CD4-positive, alpha-beta T cell treated with Interleukin-12 subunit alpha and Interleukin-12 subunit beta, for 1 hour (primary cell): ENCODE measurements at places on chromosomes 13 and 19.
A peak's percentile ranks its signal among the peaks of the same experiment; 100 is the strongest.

DNA sequence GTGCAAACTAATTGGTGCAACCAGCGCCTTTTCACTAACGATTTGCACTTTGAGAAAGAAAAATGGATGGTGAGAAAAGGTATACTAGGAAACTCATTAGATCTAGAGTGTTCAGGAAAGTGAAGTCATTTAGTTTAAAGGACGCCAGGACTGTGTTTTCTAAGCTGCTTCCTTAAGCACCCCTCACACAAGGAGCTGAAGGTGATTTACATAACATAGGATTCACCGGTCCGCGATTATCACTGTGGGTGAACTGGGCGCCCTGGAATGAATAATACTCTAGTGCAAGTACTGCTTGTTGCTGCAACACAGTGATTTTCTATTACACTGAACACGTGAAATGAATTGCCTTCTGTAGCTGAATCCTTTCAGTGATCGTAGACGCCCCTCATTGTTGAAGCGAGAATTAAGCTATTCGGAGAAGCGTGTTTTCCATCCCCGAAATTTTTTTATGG is 2.6 kb upstream of the MAB21L1 start:
- DNase-seq = no peak

- DNase-seq = no peak
Measured at GRCh38 chr13:29324601-29325000, 270.9 kb downstream of the SLC7A1 start.

- no peak for DNase-seq
Measured at GRCh38 chr19:51227326-51227725, 2.4 kb downstream of the CD33 start.

DNA sequence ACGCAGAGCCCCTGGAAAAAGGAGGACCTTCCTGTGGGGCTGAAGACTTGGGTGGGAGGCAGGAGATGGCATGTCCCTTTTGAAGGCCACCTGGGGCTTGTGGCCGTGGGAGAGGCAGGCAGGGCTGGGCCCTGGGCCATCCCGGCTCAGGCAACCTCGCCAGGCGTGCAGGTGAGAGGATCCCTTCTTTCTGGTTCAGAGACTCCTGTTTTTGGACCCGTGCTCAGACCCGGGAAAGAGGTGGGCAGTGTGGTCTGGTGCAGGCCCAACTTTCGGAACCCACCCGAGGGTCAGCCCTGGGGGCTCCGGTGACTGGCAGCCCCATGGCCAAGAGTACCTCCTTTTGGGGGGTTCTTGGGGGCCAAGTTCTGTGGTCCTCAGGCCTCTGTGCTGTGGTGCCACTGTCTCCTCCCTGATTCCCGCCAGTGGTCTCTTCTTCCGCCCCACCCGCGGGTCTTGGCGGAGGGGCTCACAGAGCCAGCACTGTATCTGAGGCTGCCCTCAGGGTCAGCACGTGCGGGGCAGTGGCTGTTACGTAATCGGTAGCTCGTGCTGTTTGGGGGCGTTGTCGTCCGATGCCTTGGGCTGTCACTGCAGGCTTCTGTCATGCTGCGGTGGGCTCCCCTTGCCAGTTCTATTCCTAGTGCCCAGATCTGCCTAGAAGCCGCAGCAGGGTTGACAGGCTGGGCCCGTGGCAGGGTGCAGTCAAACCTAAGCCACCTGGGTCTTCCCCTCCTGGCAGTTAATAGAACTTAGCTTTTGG is 42.7 kb downstream of the KDM4B start:
- DNase-seq = no peak

DNA sequence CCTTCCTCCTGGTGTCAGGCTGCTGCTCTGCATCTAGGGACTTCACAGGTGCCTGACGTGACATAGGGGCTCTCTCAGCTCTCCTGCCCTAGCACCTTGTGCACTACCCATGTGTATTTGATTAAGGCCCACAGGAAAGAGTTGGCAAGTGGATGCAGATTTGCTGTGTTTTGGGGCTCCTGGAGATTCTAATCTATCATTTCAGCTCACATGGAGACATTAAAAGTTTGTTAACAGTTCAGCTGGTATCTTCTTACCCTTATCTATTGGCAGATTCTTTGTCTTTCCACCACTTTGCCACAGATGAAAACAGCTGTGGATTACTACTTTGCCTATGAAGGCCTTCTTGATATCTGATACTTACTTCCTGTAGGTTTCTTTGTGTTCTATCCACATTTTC is 41.9 kb downstream of the WASF3 start:
- DNase-seq = no peak

- DNase-seq = no peak
Measured at GRCh38 chr19:33283589-33283988, 18.7 kb downstream of the CEBPA start.

DNA sequence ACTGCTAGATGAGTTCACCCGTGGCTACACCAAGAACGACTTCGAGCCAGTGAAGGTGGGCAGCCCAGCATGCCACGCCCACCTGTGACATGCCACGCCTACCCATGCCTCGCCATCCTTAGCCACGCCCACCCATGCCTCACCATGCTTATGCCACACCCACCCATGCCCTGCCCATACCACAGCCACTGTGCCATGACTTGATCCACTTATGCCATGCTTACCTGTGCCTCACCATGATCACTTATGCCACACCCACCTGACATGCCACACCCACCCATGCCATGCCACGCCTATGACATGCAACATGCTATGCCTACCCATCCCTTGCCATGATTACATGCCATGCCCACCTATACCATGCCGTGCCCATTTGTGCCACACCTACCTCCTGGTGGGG is 12.9 kb upstream of the USE1 start:
- peak; percentile 24 for DNase-seq

- DNase-seq = no peak
Measured at GRCh38 chr13:103876571-103876970, 810.4 kb upstream of the SLC10A2 start.
